T-helper 1 cell (primary cell): ENCODE measurements at places on chromosomes 5 and 9.

DNA sequence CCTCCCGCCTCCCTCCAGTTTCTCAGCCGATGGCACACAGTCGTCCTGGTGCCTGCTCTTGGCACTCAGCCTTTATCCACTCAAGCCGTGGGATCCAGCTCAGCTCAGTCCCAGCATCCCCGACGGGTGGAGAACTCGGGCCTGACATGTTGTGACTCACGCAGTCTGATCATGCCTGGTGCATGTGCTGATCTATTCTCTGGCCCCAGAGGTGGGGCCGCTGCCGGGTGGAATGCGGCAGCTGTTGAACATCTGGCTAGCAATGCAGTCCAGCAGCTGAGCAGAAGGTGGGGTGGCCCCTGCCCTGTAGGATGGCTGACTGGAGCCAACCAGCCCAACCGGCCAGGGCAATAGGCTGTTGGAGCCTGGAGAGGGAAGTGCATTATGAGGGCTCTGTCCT lies 1.7 kb upstream of the AIF1L start:
- no peak for DNase-seq

DNA sequence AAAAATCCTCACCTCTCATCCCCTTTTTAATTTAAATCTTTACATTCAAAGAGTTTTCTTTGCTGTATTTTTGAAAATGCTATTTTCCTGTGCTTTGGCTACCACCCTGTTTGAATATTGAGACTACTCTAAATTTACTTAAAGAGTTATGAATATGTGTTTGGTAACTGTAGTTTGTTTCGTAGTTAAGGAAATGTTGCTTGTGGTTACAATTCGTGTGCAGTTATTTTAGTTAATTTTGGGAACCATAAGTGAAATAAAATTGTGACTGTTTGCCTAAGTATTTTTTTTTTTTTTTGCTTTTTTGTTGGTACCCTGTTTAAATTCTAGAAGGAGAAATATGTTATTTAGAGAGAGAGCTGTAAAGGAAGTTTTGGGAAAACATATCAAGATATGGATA lies 78.7 kb downstream of the XRCC4 start:
- DNase-seq = no peak

DNA sequence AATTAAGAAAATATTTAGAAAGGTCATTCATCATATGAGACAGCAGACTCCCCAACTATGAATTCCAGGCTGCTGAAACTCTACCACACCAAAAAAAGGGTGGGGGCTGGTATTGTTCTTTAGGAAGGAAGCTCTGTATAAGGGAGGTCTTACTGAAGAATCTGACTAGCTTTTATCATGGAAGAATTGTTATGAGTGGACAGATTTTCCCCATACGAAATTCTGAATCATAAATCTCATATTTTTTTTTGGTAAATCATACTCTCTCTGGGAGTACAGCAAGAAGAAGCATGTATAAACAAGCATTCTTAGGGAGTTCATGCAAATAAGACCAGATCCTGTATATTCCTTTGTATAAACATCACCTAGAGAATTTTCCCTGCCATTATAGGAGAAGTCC lies 220.0 kb downstream of the SLC12A2 start:
- DNase-seq = no peak

DNA sequence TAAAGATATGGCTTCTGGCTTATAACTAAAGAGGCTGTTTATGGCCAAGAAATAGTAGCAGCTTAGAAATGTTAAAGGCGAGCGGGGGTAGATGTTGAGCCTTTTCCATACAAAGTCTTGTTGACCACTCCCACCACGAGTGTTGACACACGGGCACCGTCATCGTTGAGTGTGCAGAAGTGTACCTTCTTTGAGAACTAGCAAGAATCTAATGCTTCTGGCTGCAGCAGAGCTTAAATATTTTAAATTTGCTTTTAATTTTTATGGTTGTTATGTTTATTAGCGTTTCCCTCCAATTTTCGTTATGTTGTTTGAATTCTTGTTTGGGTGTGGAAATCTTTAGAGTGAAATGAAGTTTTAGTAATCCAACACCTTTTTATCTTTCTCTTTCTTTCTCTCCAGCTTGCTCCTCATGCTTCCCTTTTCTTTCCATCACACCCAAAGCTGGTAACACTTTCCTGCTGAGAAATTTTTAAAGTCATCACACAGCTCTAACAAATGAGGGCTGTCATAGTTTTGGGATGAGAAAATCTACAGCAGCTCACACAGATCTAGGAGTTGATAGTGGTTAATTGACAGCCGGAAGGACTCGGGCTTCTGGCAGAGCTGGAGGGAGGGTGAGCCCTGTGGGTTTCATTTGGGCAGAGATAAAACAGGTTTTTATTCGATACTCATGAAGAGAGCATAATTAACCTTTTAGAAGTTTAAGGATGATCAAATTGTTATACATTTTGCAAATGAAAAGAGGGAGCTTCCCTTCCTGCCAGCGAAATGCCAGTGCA lies 120.1 kb upstream of the ZNF608 start:
- no peak for DNase-seq

GRCh38 chr5:89255845-89256463 lies 373.0 kb upstream of the MEF2C start:
- DNase-seq = no peak

DNA sequence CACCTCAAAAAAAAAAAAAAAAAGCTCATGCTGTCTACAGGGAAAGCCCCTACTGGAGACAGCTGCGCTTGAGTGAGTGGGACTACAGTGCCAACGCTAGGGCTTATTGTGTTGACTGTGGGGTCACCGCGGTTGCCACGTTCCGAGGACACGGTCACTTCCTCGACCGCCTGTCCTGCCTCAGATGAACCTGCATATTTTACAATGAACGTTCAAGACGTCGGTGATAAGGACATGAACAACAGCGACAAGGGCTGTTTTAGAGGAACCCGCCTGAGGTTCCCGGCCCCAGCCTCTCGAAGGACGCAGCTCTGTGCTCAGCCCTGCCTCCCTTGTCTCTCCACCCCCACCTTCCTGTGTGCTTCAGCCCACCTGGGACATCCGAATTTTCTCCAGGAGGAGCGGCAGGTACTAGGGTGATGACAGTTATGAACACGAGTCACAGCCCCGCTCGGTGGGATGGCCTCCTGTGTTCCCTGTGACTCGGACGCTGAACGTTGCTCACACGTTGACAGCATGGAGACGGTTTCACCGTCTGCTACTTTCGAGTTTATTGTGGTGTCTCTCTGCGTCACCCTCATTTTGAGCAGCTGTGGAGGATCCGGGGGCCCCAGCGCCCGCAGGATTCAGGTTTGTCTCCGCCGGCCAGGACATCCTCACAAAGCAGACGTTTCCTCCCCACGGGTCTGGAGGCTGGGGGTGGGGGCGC lies 11.3 kb upstream of the DIPK1B start:
- DNase-seq = peak; percentile 79

GRCh38 chr5:141816598-141817399 lies 61.4 kb downstream of the PCDH1 start:
- no peak for DNase-seq
